Activated T-cell treated with anti-CD3 and anti-CD28 coated beads for 48 hours (primary cell): ENCODE measurements at places on chromosomes 5 and 9.

DNA sequence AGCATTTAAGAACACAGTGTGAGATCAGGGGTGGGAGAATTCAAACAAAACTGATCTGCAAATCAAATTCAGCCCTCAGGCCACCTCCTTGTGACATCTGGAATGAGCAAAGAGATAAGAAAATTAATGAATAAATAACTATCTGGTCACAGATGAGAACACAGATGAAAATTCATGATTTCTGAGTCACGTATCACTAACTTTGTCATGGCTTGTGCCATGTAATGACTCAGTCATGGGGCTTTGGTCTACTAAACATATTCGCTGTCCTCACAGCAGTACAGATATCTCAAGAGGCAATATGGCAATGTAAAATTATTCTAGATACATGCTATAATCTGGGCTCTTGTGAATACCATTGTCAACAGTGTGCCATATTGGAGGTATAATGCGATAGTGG lies 274.4 kb downstream of the MAN2A1 start:
- DNase-seq = no peak

DNA sequence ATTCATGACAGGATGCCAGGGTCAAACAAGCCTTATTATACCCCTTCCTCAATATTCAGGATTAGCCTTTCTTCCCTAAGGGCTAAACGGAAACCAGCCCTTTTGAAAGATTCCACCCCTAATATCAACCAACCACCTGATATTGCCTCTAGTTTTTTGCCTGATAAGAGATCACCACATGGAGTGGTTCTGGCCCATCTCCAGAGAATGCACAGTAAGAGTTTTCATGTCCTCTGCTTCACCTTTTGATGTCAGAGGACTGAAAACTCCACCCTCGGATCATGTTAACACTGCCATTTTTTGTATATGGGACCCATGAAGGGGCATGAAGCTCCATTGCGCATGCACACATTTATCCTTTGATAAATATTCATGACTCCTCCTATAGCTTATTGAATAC lies 5.8 kb upstream of the LNPEP start:
- no peak for DNase-seq

DNA sequence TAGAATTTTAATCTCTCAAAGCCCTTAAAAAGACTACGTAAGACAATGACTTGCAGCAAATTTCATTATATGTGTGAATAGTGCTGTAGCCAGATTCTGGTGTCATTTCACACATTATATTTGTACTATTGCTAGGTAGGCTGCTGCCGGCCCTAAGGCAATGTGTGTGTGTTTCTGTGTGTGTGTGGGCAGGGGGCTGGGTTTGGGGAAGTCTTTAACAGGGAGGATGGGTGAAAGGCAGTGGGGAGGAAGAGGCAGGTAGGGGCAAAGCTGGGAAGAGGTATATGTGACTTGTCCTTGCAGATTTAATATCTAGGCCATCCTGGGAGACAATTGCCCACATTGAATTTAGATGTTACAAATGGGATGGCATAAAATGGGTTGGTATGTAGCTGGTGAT lies 130.8 kb downstream of the MACIR start:
- DNase-seq = no peak

DNA sequence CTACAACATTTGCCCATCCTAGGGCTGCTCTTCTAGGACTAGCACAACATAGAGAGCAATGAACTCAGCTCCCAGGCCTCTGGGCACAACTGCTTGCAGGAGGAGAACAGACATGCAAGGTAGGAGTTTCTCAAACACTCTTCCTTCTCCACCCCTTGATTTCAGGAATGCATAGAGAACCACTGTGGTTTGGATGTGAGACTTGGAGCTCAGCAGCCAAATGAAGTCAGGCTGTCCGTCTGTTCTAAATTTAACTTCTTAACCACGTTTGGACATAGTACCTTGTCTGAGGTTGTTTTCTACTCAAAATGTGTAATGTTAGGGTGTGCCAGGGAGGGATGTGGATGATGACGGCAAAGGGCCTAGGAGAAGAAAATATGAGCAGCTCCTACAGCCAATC lies 515.1 kb upstream of the TNC start:
- DNase-seq = no peak

- DNase-seq = no peak
Observed at GRCh38 chr5:143550986-143551630, 147.6 kb upstream of the NR3C1 start.

- no peak for DNase-seq
Observed at GRCh38 chr5:17976404-17976803, 342.1 kb downstream of the TAF11L14 start.

DNA sequence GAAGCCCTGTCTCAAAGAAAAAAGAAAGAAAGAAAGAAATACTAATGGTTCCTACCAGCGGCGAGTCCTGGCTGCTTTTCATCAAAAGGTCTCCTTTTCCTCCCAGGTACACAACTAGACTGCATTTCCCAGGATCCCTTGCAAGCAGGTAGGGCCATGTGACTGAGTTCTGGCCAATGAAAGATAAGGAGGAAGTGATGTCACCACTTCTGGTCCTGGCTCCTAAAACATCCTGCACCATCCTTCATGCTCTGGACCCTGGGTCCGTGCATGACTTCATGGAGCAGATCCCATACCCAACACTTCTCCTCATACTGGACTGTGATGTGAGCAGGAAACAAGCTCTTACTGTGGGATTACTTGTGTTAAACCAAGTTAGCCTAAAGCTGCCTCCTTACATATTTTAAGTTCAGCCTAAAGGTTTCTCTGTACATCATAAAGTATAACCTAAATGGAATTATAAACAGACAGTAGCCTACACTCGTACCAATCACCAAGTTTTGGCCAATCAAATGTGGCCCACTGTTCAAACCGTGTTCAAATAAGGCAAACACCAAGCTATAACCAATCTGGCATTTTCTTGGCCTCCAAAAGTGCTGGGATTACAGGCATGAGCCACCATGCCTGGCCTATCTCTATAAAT lies 30.2 kb upstream of the FUBP3 start:
- no peak for DNase-seq

GRCh38 chr9:95645992-95646391 lies 129.2 kb upstream of the PTCH1 start:
- no peak for DNase-seq

- DNase-seq = no peak
Observed at GRCh38 chr9:5825895-5826622, 6.9 kb downstream of the ERMP1 start.
